Midbrain (tissue), 1 donor: ENCODE measurements at places on chromosomes 5 and 9.

DNA sequence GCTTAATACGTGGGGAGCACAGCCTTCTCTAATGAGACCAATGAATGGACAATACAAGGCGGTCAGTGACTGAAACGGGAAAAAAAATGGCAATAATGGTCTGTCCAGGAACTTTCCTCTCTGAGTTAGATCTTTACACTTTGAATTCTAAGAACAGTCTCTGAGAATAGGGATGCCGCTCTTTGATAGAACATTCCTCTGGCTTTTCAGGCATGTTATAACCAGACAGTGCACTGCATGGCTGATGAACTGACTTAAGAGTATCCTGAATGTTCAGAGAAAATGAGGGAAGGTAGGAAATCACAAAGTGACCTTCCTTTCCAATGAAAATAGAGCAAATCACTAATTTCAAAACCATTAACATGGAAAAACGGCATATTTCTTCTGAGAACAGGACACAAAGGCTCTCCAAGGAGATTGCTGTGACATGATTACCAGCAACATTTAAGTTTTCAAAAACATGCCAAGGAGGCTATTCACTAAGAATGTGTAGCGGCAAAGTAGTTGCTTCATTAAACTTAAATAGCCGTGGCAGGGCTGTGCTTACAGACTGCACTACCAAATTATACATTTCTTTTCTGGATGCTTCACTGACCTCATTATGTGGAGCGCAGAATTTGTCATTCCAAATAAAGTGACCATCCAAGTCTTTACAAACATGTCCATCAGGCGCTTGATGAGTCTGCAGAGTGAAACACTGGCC lies 105.9 kb downstream of the MARCHF3 start:
- no peak for DNase-seq

DNA sequence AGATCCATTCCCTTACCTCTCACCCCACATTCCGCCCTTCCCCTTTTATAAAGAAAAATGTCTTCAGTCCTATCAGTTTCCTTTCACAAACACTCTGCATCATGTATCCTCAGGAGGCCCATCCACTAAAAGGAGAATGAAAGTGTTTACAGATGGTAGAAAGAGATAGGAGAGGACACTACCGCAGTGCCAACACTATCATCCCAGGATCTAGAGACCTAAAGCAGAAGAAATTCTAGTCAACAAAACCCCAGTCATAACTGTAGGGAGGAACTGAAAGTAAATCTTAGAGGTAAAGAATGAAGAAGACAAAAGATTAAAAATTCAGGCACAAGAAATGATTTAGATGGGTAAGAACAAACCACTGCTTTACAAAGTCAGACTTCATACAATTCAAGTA lies 114.1 kb downstream of the MLLT3 start:
- DNase-seq, result no peak

DNA sequence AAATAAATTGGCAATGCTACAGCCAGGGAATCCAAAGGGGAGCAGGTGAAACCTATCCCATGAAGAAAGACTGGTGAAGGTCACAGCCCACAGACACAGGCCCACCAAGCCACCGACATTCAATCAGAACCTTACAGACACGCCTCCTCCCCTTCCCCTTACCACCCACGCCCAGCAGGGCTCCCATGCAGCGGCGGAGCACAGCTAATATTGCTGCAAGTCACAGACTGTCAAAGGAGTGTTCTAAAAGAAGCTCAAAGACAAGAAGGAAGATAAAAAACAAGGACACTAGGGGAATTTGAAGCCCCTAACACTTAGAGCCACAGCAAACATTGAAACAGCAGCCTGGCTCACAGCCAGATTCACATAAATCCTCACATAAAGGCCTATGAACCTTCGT lies 91.2 kb downstream of the MED10 start:
- DNase-seq, result no peak

GRCh38 chr9:6106711-6107339 lies 91.4 kb upstream of the RANBP6 start:
- DNase-seq, result peak; percentile 35

- no peak for DNase-seq
These were observed 47.1 kb upstream of the PSD2 start for GRCh38 chr5:139748505-139748826.
